Stimulated activated CD8-positive, alpha-beta memory T cell treated with anti-CD3 and anti-CD28 coated beads, Interleukin-15, amount 100 ng/mL, for 1 hour (primary cell): ENCODE measurements at places on chromosomes 4 and X.

DNA sequence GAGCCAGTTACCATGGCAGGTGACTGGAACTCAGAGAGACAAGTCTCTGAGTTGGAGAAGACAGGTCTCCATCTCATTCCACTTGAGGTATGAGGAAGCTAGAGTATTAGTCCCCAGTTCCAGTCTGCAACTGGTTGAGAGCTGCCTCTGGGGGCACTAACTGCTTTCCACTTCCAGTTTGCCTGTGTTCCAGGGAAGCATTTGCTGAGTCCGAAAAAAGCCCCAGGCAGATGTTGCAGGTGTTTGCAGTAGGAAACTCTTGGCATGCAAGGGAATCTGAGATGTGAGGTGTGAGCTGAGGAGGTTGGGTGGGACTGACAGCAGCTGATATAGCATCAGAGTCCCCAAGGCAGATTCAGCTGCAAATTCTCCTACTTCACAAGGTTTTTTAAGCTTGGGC, 272.2 kb upstream of the CASK start:
- no peak for DNase-seq

GRCh38 chrX:120014354-120015130, 62.9 kb downstream of the RHOXF2B start:
- DNase-seq = no peak

DNA sequence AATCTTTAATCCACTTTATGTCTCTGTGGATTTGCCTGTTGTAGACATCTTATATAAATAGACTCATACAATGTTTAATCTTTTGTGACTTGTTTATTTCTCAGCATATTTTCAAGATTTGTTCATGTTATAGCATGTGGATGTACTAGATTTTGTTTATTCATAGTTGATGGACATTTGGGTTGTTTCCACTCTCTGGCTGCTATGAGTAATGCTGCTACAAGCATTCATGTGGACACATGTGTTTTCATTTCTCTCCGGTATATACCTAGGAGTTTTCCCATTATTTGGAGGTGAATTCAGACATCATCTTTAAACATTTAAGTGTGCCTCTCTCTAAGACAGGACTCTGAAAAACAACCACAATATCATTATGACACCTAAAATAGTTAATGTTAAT, 2.3 kb downstream of the IKBKG start:
- DNase-seq = no peak

- no peak for DNase-seq
Measured at GRCh38 chr4:78652282-78652876, 100.8 kb downstream of the ANXA3 start.

DNA sequence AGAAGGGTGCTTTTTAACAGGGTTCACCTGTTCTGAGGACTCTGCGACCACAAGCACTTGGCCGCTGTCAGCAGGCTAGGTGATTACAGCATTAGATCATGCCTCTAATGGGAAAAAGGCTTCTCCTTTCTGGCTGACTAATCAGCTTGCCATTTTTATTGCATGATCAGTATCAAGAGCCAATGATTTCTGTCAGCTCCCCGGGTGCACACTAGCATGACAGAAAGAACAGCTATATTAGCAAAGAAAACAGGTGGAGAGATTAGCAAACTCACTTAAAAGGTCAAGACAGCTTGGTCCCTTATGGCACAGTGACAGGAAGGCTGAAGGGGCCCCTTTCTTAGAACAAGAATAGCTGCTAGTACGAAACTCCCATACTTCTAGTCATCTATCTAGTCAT, 170.0 kb downstream of the SMIM20 start:
- no peak for DNase-seq

DNA sequence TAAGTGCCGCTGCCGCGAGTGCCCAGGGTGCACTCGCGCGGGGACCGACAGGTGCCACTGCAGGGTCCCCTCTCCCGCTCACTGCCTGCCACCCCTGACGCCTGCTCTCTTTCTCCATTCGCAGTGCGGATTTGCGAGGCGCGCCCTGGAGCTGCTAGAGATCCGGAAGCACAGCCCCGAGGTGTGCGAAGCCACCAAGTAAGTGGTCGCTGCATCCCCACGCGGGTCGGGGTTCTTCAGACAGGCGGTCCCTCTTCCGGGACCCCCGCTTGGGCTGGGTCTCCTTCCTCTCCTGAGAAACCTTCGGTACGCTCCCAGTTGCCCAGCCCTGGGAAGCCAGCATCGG, 547 bp downstream of the GUCY1A1 start:
- DNase-seq = peak; percentile 1
